ENCODE measurements at places on chromosomes 2 and 18.

GRCh38 chr2:12504443-12504842 is 212.3 kb upstream of the TRIB2 start:
- peak overlapping the region; percentile 8 for H3K4me3 ChIP-seq
- peaks cover 88% of the 10 kb centered on the region for H3K4me1 ChIP-seq
- DNase-seq, result peak; percentile 49
- peak overlapping the region; percentile 9 for H3K27ac ChIP-seq

DNA sequence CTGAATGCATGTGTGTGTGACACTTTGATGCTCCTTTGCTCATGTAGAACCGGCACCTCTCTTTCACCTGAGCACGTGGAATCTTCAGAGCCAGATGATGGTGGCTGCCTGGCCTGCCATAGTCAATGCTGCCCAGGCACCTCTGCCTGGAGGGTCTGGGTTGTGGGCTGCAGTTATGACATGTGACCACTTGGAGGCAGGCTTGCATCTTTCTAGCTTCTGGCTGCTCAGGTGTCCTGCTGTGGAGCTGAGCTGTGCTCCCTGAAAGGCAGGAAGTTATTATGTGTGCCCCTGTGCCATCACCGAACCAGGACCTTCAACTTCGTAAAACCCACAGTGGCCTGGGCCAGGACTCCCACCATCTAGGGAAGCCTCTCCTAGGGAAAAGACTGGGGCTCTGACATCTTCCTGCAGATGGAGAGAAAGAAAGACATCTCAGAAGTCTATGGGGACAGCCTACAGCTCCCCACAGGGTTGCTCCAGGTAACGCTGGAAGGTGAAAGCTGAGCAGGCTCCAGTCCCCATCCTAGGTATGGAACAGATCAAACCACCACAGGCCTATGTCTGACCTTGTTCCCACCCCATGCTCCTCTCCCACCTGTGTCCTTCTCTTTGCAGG is 30.2 kb downstream of the PSD4 start:
- peaks cover 21% of the 10 kb centered on the region for H3K36me3 ChIP-seq
- no peaks in the 10 kb centered on the region for H3K27me3 ChIP-seq
- DNase-seq, result peak; percentile 76

GRCh38 chr2:20630967-20631366 is 19.9 kb downstream of the HS1BP3 start:
- no peaks in the 10 kb centered on the region for H3K4me1 ChIP-seq
- H3K27ac ChIP-seq, result no peak overlapping the region
- no peaks in the 10 kb centered on the region for H3K36me3 ChIP-seq
- H3K4me3 ChIP-seq, result no peak overlapping the region
- no peak for DNase-seq

DNA sequence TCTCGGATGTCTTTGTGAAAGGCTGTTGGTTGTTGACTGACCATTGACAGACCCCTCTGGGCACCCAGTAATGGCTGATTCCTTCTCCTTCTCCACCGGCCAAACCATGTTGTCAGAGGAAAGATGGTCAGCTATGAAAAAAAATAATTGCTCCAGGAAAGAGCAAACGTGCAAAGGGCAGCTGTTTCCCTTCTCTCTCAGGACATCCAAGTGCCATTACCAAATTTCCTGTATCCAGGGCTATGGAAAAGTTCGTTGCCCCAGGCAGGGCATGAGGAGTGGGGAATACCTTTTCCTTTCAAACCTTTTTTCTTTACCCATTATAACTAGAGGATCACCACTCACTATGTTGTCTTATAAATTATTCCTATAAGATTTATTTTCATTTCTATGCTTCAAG is 321.5 kb upstream of the HNRNPA3 start:
- H3K27ac ChIP-seq, result no peak overlapping the region
- no peaks in the 10 kb centered on the region for H3K36me3 ChIP-seq
- DNase-seq, result no peak
- H3K27me3 ChIP-seq, result no peaks in the 10 kb centered on the region

- no peak for DNase-seq
- H3K27me3 ChIP-seq, result no peaks in the 10 kb centered on the region
- no peak overlapping the region for H3K27ac ChIP-seq
- H3K4me1 ChIP-seq, result no peaks in the 10 kb centered on the region
- H3K4me3 ChIP-seq, result no peak overlapping the region
Observed at GRCh38 chr2:238325694-238326093, 5.4 kb downstream of the TRAF3IP1 start.

- no peak for DNase-seq
- no peaks in the 10 kb centered on the region for H3K27me3 ChIP-seq
- H3K36me3 ChIP-seq, result no peaks in the 10 kb centered on the region
- no peaks in the 10 kb centered on the region for H3K4me1 ChIP-seq
- H3K27ac ChIP-seq, result no peak overlapping the region
Observed at GRCh38 chr2:45055162-45055605, 45.9 kb upstream of the SIX2 start.

DNA sequence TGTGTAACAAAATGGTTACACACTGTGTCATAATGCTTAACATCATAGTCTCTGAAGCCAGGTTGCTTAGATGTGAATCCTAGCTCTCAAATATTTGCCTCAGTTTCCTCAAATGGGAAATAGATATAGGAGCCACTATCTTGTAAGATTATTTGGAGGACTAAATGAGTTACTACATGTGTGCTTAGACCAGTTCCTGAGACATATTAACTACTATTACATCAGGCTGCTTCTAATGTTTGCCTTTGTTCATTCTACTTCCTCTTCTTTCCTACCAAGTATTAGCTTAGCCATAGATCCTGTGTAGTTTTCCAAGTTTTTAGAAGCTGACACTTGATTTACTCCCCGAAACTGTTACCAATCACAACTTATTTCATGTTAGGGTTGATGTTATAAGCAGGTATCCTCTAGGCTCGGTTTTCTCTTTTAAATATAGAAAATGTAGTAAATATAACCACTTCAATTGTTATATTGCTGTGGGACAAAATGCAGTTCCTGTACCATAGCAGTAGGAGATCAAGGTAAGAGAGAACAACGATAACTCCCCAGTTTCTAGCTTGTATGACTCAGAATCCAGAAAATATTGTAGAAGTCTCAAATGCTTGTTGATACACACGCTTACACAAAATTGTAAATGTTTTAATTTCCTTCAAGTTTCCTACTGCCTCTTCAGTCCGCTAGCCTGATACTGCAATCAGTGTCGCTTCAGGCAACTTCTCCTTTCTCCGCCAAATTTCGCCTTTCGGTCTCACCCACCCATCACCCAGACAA is 751 bp upstream of the DNAJC10 start:
- DNase-seq, result no peak
- no peaks in the 10 kb centered on the region for H3K36me3 ChIP-seq
- peak overlapping the region; percentile 86 for H3K4me3 ChIP-seq
- peaks cover 16% of the 10 kb centered on the region for H3K4me1 ChIP-seq

DNA sequence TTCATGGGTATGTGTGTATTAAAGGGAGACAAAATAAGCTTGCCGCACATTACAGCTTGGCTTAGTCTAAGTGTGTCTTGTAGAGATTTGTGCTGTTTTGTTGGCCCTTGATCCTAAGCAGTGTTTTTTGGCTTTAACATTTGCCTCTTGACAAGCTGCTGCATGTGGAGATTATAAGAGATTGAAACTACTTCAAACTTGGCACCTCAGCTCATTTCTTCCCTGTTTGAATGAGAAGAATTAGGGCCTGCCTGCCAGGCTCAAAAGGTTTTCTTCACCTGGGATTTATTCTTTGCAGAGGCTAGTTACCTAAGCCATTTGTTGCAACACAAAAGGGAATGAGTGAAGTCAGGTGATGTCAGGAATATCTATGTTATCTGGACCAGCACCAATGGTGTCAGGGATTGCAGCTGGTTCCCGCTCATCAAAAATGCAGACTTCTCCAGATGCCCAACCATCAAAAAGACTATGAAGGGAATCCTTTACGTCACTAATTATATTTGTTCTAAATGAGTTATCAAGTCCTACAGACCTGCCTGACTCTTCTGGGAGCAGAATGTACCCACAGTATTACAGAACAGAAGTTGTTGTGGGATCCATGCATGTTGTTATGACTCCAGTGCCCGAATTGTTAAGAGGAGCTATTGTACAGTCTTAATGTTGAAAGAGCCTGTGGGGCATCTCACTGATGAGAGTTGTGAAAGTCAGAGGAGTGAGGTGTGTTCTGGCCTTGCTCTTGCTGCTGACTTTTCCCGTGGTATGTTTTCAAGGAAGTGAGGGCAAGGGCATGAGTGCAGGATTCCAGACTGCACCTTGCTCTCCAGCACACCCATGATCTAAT is 31.0 kb downstream of the ABCA12 start:
- no peak for DNase-seq
- no peaks in the 10 kb centered on the region for H3K4me1 ChIP-seq
- no peaks in the 10 kb centered on the region for H3K27me3 ChIP-seq
- H3K27ac ChIP-seq, result no peak overlapping the region

- DNase-seq, result no peak
- no peaks in the 10 kb centered on the region for H3K4me1 ChIP-seq
- H3K27ac ChIP-seq, result no peak overlapping the region
Observed at GRCh38 chr2:6325616-6326015, 540.1 kb downstream of the CMPK2 start.

- DNase-seq, result no peak
- no peak overlapping the region for H3K27ac ChIP-seq
- H3K4me3 ChIP-seq, result peak overlapping the region; percentile 39
- H3K4me1 ChIP-seq, result peaks cover 13% of the 10 kb centered on the region
Observed at GRCh38 chr2:74548285-74548899, 5.3 kb downstream of the LOXL3 start.

GRCh38 chr2:163255086-163255485 is 416.5 kb upstream of the KCNH7 start:
- DNase-seq, result no peak
- no peak overlapping the region for H3K4me3 ChIP-seq
- H3K27me3 ChIP-seq, result no peaks in the 10 kb centered on the region
- no peaks in the 10 kb centered on the region for H3K4me1 ChIP-seq
- no peaks in the 10 kb centered on the region for H3K36me3 ChIP-seq

- H3K27me3 ChIP-seq, result no peaks in the 10 kb centered on the region
- H3K4me3 ChIP-seq, result no peak overlapping the region
- no peak overlapping the region for H3K27ac ChIP-seq
- no peak for DNase-seq
Observed at GRCh38 chr2:161273038-161273760, 35.0 kb upstream of the PSMD14 start.

DNA sequence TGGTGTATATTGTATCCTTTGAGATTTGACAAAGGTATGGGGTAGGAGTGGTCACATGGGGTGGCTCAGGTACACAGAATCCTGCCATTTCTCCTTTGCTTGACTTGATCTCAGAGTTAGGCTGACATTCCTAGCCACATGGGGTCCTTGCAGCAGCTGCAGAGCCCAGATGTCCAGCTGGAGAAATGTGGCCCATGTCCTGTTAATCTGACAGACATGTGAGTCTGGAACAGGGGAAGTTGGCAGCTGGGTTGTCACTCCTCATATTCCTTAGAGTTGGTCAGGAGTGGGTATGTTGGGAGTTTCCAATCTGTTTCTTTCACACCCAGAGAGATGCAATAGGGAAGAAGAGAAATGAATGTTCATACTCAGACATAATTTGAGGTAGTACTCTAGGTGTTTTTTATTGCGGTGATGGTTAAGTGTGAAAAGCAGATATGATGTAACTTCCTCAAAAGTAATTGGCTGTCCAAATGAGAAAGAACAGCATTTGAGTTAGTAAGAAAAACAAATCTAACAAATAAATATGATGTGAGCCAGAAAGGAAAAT is 402.6 kb upstream of the MEIS1 start:
- DNase-seq, result no peak
- H3K36me3 ChIP-seq, result no peaks in the 10 kb centered on the region
- H3K4me1 ChIP-seq, result no peaks in the 10 kb centered on the region
- no peak overlapping the region for H3K27ac ChIP-seq
- H3K27me3 ChIP-seq, result no peaks in the 10 kb centered on the region
- H3K4me3 ChIP-seq, result no peak overlapping the region

- H3K27ac ChIP-seq, result no peak overlapping the region
- H3K4me1 ChIP-seq, result no peaks in the 10 kb centered on the region
- H3K4me3 ChIP-seq, result no peak overlapping the region
- no peaks in the 10 kb centered on the region for H3K27me3 ChIP-seq
- no peaks in the 10 kb centered on the region for H3K36me3 ChIP-seq
Observed at GRCh38 chr2:49807689-49808088, 653.4 kb upstream of the FSHR start.

GRCh38 chr2:46077522-46078107 is 219.6 kb upstream of the EPAS1 start:
- H3K4me3 ChIP-seq, result no peak overlapping the region
- no peak overlapping the region for H3K27ac ChIP-seq
- H3K4me1 ChIP-seq, result peaks cover 3% of the 10 kb centered on the region
- no peaks in the 10 kb centered on the region for H3K27me3 ChIP-seq

GRCh38 chr2:136135921-136136906 is 18.3 kb upstream of the CXCR4 start:
- peak overlapping the region; percentile 15 for H3K4me3 ChIP-seq
- peak overlapping the region; percentile 99 for H3K27ac ChIP-seq
- H3K27me3 ChIP-seq, result no peaks in the 10 kb centered on the region
- peaks cover 87% of the 10 kb centered on the region for H3K4me1 ChIP-seq
- H3K36me3 ChIP-seq, result no peaks in the 10 kb centered on the region

- no peak for DNase-seq
- H3K4me3 ChIP-seq, result peak overlapping the region; percentile 43
- peak overlapping the region; percentile 60 for H3K27ac ChIP-seq
- peaks cover 54% of the 10 kb centered on the region for H3K4me1 ChIP-seq
- no peaks in the 10 kb centered on the region for H3K27me3 ChIP-seq
Observed at GRCh38 chr2:134670955-134671354, 47.8 kb downstream of the TMEM163 start.

DNA sequence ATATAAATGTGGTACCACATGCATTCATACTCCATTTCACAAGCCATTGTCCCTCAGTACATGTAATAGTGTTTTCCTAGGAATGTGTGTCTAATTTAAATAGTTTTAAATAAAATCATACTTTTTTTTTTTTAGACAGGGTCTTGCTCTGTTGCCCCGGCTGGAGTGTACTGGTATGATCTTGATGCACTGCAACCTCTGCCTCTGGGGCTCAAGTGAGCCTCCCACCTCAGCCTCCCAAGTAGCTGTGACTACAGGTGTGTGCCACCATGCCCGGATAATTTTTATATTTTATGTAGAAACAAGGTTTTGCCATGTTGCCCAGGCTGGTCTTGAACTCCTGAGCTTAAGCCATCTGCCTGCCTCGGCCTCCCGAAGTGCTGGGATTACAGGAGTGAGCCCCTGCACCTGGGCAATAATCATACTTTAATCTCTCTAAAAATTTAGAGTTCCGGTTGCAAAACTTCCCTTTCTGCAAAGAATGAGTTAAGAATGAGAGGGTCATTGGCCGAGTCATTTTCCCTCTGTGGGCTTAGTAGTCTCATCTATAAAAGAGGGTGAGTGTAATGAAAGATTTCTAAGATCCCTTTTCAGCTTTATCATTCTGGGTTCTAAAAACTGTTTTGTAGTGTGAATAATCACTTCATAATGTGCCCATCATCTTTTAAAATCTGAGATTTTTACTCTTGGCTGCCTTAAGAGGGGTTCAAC is 116.0 kb upstream of the PELI1 start:
- DNase-seq, result no peak
- H3K4me3 ChIP-seq, result peak overlapping the region; percentile 31
- H3K4me1 ChIP-seq, result peaks cover 11% of the 10 kb centered on the region
- no peak overlapping the region for H3K27ac ChIP-seq
- H3K27me3 ChIP-seq, result no peaks in the 10 kb centered on the region

- no peak overlapping the region for H3K4me3 ChIP-seq
- no peak overlapping the region for H3K27ac ChIP-seq
- H3K36me3 ChIP-seq, result no peaks in the 10 kb centered on the region
- DNase-seq, result no peak
- no peaks in the 10 kb centered on the region for H3K27me3 ChIP-seq
Observed at GRCh38 chr2:43215673-43216255, 10.6 kb downstream of the ZFP36L2 start.

Data from naive thymus-derived CD4-positive, alpha-beta T cell (primary cell).